Activated CD4-positive, alpha-beta T cell treated with anti-CD3 and anti-CD28 coated beads for 24 hours (primary cell): ENCODE measurements at places on chromosomes 5 and 9.

GRCh38 chr5:40991168-40991980 is 79.8 kb downstream of the MROH2B start:
- no peak for DNase-seq

DNA sequence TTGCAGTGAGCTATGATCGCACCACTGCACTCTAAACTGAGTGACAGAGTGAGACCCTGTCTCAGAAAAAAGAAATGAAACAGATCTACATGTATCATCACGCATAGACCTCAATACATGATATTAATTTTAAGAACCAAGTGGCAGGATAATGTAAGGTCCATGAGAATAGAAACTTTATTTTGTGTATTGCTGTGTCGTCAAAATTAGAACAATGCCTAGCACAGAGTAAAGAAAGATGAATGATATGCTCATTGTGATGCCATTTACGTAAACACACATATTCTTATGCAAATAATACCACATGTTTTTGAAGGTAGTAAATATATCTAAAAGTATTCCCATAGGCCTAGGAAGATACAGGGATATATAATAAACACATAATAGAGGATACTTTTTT is 3.6 kb upstream of the UIMC1 start:
- DNase-seq: no peak

- no peak for DNase-seq
These were observed 42.5 kb upstream of the GOLM1 start for GRCh38 chr9:86141843-86142242.

- no peak for DNase-seq
These were observed 23.1 kb downstream of the FREM1 start for GRCh38 chr9:14887149-14887548.

DNA sequence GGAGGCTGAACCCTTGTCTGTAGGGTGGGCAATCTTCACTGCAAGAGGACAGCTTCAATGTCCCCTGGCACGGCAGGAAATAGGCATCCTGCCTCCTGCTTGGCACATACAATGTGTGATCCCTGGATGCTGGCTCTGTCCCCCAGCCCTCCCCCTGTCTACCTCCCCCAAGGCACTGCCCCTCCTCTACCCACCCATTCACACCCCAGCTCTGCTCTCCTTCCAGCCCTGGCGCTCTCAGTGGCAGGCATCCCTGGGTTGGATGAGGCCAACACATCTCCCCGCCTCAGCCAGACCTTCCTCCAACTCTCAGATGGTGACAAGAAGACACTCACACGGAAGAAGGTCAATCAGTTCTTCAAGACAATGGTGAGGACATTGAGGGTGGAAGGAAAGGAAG is 24.1 kb upstream of the FOXI1 start:
- no peak for DNase-seq

GRCh38 chr5:113495422-113495841 is 7.2 kb upstream of the MCC start:
- DNase-seq: no peak

- DNase-seq: no peak
These were observed 31.5 kb upstream of the ZCCHC9 start for GRCh38 chr5:81269751-81270393.

GRCh38 chr5:169628892-169629291 is 8.2 kb upstream of the DOCK2 start:
- no peak for DNase-seq

DNA sequence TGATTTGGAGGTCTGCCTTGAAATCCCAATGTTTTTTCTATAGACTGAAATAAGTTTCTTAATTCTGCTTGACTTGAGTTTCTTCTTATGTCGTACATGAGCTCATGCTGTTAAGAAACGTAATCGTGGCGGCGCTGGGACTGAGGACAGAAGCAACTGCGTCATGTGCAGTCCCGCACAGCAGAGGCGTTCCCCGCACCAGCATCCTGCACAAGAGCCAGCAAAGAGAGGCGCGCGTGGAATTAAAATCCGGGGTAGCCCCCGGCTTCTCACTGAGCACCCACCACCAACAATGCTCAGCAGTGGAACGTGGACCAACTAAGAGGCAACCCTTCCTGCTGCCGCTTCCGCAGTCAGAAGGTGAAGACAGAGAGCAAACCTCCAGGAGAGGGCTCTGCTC is 496.2 kb upstream of the ADAMTS16 start:
- DNase-seq: no peak

GRCh38 chr5:154694159-154694558 is 61.0 kb upstream of the LARP1 start:
- DNase-seq: no peak

GRCh38 chr5:180494510-180495181 is 467 bp downstream of the CNOT6 start:
- DNase-seq: peak; percentile 5

GRCh38 chr9:124197177-124198095 is 60.3 kb upstream of the NEK6 start:
- DNase-seq: no peak

DNA sequence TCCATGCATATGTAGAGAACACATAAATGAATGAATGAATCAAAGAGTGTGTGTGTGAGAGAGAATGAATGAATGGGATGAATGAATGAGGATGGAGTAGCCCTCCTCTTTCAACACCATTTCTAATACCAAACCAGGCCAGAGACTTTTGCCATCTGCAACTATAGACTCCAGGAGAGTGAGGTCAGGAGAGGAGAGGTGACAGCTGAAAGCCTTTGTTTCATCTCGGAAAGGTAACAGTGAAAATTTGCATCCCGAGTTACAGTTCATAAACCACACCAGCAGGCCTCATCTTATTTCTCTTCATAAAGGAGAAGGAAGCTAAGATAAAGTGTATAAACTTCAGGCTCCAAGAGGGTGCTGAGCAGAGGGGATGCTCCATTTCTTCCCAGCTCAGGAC is 255.3 kb upstream of the KLF4 start:
- no peak for DNase-seq
